ENCODE measurements at places on chromosomes 5 and 9.

DNA sequence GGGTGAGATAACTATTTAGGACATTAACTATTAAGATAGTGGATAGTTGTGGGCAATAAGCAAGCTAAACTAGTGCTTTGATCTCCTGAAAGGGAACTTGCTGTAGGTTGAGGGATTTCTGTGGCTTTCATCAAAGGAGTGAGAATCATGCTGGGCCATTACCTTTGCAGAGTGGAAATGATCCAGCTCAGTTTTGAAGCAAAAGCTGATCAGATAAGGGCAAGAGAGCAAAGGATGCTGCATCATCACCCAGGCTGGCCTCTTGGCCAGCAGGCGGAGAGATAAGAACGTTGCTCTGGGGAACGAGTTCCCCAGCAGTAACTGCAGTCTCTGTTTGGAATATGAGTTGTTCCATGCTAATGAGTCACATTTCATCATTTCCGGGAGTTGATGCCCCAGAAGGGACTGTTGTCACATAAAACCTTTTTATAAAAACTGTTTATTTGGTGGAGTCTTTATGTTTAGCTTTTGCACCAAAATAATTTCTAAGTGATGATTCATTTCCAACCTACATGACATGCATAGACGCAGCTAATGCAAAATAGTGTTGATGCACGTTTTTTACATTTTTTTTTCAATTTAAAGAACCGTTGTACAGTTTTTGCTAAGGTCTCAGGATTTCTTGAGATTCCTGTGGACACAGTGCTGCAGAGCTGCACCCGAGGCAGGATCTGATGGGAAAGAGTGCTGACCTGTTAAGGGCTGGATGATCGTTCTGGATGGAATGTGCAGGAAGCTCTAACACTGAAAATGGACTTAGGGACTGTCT is 99.3 kb downstream of the ACTBL2 start:
- DNase-seq: no peak

GRCh38 chr9:82034956-82035731 is 46.6 kb downstream of the SPATA31D1 start:
- no peak for DNase-seq

DNA sequence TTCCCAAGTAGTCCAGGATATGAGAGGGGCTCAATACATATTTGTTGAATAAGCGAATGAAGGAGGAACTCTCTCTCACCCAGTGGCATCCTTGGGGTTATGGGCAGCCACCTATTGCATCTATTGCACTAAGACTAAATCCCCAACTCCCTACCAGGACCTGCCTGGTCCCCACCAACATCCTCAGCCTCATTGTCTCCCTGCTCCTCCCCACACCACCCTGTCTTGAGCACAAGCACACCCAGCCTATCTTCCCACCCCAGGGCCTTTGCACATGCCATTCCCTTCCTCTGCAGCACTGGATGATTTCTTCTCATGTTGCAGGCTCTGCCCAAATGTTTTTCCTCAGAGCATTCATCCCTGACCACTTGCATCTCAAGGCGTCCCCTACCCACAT is 133.8 kb downstream of the BARX1 start:
- DNase-seq: no peak

DNA sequence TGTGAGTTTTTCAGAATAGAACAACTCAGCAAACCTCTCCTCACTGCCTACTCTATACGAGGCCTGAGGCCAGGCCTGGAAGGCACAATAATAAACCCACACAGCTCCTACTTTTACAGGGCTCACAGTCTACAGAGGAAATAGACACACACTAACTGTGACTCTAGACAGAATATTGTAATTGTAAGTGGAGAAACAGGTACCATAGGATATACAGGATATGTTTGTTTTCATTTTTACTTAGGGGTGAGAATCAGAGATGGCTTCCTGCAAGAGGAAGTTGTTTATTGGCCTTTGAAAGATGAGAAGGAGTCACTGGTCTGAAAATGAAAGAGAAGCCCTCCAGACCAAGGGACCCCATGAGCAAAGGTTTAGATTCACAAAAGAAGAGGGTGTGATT is 35.8 kb upstream of the TGFBR1 start:
- no peak for DNase-seq

DNA sequence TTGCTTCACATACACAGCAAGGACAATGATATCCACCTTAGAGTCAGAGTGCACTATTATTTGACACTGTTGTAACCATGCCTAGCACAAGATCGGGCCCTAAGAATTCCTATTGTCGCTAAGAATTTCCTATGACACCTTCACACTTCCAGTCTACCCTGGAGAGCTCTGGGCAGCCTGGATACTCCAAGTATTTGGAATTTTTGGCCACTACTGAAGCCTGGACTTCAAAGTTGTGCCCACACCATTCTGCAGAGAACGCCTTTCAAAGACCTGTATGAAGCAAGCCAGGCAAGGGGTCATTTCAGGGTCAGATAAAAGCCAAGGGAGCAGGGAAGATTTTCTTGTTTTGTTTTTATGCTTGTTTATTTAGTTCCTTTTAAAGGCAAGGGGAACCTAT is 179.7 kb downstream of the PAPPA start:
- DNase-seq: no peak

DNA sequence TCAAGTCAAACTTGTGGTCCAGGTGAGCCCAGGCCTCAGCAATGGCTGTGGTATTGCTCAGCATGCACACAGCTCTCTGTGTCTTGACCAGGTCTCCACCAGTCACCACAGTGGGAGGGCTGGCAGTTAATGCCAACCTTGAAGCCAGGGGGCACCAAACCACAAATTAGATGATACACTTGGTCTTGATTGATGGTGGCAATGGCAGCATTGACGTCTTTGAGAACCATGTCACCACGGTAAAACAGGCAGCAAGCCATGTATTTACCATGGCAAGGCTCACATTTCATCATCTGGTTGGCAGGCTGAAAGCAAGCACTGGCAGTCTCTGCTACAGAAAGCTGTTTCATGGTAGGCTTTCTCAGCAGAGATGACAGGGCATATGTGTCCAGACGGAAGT is 40.0 kb downstream of the NIM1K start:
- DNase-seq: no peak

DNA sequence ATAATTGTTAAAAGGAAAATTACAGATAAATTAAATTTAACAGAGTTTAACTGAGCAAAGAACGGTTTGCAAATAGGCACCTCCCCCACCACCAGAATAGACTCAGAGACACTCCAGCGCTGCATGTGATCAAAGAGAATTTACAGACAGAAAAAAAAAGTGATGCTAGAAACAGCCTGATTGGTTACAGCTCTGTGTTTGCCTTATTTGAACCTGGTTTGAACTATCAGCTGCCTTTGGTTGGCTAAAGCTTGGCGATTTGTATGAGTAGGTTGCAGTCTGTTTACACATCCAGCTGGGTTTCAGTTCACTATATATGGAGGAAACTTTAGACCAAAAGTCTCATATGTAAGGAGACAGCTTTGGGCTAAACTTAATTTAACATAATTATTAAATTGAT is 249.1 kb downstream of the ENC1 start:
- DNase-seq: no peak

- no peak for DNase-seq
Observed at GRCh38 chr9:137049544-137050449, 3.8 kb upstream of the NPDC1 start.
